ENCODE measurements at places on chromosomes 1 and 21.
A peak's percentile ranks its signal among the peaks of the same experiment; 100 is the strongest.

DNA sequence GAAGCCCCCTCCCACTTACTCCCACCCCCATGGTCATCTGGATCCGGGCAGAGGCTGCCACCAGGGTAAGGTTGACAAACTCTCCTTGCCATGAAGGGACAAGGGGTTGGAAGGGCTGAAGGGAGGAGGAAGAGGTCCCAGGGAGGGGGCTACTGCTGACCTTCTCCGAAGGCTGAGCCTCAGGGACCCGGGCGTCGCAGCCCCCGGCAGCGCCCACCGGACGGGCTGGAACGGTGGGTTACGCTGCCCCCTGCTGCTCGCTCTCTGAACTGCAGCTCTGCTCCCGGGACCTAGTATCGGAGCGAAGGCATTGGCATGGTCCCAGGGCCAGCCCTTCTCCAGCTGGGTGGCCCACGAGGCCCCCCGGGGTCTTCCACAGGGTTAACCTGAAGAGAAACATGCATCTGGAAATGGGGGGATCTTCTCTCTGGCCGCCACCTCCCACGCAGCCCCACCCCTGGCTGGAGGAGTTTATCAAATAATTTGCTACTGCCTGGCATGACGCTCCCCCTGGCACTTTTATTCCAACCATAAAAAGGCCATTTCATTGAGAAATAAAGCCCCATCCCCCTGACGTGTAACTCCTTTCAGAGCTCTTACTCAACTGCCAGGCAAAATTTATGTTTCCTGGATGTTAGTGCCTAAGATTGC is 70.4 kb upstream of the TARDBP start:
- H3K27me3 ChIP-seq, result peaks cover 3% of the 10 kb centered on the region
- peaks cover 33% of the 10 kb centered on the region for H3K4me1 ChIP-seq
- no peaks in the 10 kb centered on the region for H3K36me3 ChIP-seq
- DNase-seq, result no peak

GRCh38 chr1:160807247-160807646 is 11.3 kb downstream of the LY9 start:
- no peaks in the 10 kb centered on the region for H3K4me1 ChIP-seq
- DNase-seq, result no peak
- H3K27me3 ChIP-seq, result no peaks in the 10 kb centered on the region
- H3K27ac ChIP-seq, result no peak overlapping the region
- H3K36me3 ChIP-seq, result peaks cover 2% of the 10 kb centered on the region
- H3K4me3 ChIP-seq, result no peak overlapping the region

GRCh38 chr1:50529510-50529909 is 106.3 kb upstream of the DMRTA2 start:
- no peaks in the 10 kb centered on the region for H3K4me1 ChIP-seq
- DNase-seq, result no peak
- peaks cover 75% of the 10 kb centered on the region for H3K36me3 ChIP-seq
- H3K27me3 ChIP-seq, result no peaks in the 10 kb centered on the region
- no peak overlapping the region for H3K27ac ChIP-seq

DNA sequence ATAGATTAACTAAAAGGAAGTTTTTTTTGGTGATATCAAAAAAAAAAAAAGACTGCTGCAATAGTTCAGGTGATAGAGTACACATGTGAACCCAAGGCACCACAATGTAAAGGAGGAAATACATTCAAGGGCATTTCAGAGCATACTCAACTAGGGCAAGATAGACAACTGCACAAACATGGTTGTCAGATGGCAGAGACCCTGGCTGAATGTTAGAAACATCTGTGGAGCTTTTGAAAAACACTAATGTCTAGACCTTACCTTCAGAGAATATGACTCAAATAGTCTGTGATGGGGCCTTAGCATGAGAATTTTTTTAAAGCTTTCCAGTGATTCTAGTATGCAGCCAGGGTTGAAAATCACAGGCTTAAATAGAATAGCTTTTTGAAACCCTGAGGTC is 173.6 kb downstream of the VAV3 start:
- H3K27ac ChIP-seq, result no peak overlapping the region
- no peak overlapping the region for H3K4me3 ChIP-seq
- no peaks in the 10 kb centered on the region for H3K27me3 ChIP-seq
- DNase-seq, result no peak

DNA sequence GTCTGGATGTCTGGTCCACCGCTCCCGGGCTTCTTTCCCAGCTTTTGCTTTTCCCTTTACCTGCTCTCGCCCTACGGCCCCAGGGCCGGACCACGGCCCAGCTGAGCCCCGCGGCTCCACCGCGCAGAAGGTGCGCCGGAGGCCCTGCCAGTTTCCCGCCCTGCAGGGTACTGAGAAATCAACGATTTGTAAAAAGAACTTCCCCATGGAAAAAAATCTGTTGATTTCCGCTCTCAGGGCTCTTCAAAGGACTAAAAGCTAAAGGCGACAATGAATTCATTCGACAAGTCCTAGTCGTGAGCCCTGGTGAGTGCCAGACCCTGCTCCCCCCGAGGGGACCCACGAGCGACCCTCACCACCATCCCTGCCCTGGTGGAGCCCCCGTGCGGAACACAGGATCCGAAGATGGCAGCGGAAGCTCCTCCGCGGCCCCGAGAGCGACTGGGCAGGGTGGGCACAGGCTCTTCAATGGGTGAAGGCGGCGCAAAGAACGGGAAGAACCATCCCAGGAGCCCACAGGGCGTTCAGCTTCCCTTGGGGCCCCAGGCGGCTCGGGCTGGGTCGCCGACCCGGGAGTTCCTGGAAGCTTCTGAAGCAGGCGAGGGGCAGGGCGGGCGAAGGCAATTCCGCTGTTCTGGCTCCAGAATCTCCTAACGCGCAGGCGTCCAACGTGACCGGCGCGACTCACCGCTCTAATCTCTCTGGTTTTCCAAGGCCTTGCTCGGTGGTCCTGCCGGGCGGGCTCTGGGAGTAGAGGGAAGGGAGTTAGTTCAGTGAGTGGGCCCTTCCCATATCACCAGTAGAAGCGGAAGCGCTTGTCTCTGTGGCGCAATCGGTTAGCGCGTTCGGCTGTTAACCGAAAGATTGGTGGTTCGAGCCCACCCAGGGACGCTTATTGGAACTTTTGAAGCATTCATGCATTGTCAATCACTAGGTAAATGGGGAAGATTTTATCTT is 6.6 kb upstream of the RNU1-2 start:
- H3K27ac ChIP-seq, result peak overlapping the region; percentile 91
- H3K27me3 ChIP-seq, result no peaks in the 10 kb centered on the region
- DNase-seq, result peak; percentile 90
- no peaks in the 10 kb centered on the region for H3K36me3 ChIP-seq
- H3K4me1 ChIP-seq, result peaks cover 24% of the 10 kb centered on the region

- H3K27ac ChIP-seq, result no peak overlapping the region
- H3K4me3 ChIP-seq, result no peak overlapping the region
- no peaks in the 10 kb centered on the region for H3K27me3 ChIP-seq
- H3K36me3 ChIP-seq, result no peaks in the 10 kb centered on the region
- no peaks in the 10 kb centered on the region for H3K4me1 ChIP-seq
- no peak for DNase-seq
These were observed 63.9 kb upstream of the HSD17B7 start for GRCh38 chr1:162726555-162726954.

DNA sequence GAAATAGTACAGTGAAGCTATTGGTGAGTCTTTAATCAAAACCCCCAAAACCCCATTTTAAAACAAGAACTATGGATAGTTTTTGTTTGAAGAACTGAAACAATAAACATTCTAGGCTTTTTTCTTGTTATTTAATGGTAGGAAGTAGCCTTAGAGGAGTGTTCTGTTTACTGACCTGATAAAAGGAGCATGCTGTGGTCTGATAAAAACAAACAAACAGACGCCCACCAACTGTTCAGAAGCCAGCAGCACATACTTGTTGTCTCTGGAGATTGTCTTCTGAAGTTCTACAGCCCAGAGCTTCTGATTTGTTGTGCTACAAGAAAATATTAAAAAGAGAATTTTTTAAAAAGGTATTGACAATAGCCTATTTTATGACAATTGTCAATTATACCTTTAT is 54.1 kb upstream of the CFAP298 start:
- H3K4me1 ChIP-seq, result no peaks in the 10 kb centered on the region
- no peak overlapping the region for H3K27ac ChIP-seq
- no peak for DNase-seq
- no peak overlapping the region for H3K4me3 ChIP-seq
- no peaks in the 10 kb centered on the region for H3K27me3 ChIP-seq
- peaks cover 50% of the 10 kb centered on the region for H3K36me3 ChIP-seq

- DNase-seq, result no peak
- no peak overlapping the region for H3K27ac ChIP-seq
- H3K27me3 ChIP-seq, result no peaks in the 10 kb centered on the region
- no peak overlapping the region for H3K4me3 ChIP-seq
These were observed 93.0 kb upstream of the SLC44A3 start for GRCh38 chr1:94726981-94727685.

- H3K4me1 ChIP-seq, result peaks cover 9% of the 10 kb centered on the region
- no peak overlapping the region for H3K4me3 ChIP-seq
- peaks cover 6% of the 10 kb centered on the region for H3K36me3 ChIP-seq
- DNase-seq, result no peak
- no peaks in the 10 kb centered on the region for H3K27me3 ChIP-seq
These were observed 32.4 kb upstream of the SLC16A1 start for GRCh38 chr1:112988367-112988766.

- H3K36me3 ChIP-seq, result no peaks in the 10 kb centered on the region
- no peak overlapping the region for H3K27ac ChIP-seq
- H3K4me1 ChIP-seq, result no peaks in the 10 kb centered on the region
- DNase-seq, result peak; percentile 56
- H3K27me3 ChIP-seq, result no peaks in the 10 kb centered on the region
These were observed 281.1 kb downstream of the PTPRU start for GRCh38 chr1:29517251-29518086.

DNA sequence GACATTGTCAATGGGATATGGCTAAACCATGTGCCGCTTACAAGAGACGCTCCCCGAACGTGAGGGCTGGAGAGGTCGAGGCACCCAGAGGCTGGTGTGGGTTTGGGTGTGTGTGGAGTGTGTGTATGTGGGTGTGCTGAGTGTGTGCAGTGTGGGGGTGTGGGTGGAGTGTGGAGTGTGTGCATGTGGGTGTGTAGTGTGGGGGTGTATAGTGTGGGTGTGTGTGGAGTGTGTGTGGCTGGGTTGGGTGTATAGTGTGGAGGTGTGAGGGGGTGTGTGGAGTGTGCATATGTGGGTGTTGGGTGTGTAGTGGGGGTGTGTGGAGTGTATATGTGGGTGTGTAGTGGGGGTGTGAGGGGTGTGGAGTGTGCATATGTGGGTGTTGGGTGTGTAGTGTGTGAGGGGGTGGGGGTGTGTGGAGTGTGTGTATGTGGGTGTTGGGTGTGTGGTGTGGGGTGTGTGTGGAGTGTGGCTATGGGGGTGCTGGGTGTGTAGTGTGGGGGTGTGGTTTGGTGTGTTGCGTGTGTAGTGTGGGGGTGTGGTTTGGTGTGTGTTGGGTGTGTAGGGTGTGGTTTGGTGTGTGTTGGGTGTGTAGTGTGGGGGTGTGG is 42.2 kb downstream of the SLC19A1 start:
- H3K36me3 ChIP-seq, result peaks cover 24% of the 10 kb centered on the region
- peak; percentile 36 for DNase-seq
- no peak overlapping the region for H3K27ac ChIP-seq
- H3K4me1 ChIP-seq, result no peaks in the 10 kb centered on the region
- H3K27me3 ChIP-seq, result no peaks in the 10 kb centered on the region

GRCh38 chr21:38968887-38969543 is 163.3 kb downstream of the ETS2 start:
- H3K4me1 ChIP-seq, result no peaks in the 10 kb centered on the region
- no peak for DNase-seq
- no peak overlapping the region for H3K4me3 ChIP-seq
- no peak overlapping the region for H3K27ac ChIP-seq

DNA sequence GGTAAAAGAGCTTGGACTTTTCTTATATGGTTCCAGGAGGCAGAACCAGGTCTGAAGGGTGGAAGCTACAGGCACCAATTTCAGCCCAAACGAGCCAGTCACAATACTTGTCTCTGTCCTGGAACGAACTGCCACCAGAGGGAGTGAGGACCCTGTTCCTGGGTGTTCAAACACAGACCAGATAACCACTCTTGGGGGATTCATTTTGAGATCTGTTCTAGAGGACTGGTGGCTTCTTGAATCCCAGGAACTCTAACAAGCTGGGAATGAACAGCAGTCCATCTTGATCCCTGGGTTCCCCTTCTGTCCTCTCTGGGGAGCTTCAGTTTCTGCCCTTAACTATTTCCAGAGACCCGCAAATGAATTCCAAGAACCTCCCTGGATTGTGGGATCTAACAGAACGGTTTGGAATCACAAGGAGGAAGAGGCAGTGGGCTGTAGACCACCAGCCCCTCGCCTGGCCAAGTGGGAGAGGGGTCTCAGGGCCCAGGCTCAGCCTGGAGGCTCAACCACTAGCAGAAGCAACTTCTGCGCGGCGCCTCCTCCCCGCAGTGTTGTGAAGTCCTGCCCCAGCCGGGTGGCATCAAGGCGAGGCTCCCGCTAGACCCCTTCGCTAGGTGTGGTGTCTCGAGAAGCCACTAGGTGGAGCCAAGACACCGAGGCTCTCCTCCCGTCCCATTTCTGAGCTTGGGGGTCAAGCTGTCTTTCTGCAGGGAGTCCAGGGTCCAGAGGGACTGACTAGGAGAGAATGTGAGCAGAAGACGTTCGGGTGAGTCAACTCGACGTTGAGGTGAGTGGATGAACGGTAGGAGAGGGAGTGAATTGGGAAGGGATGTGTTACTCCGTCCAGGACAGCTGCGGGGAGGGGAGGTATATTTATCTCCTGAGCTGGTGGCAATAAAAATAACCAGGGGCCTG is 12.1 kb upstream of the NES start:
- no peak overlapping the region for H3K27ac ChIP-seq
- no peak overlapping the region for H3K4me3 ChIP-seq
- peaks cover 74% of the 10 kb centered on the region for H3K27me3 ChIP-seq
- no peaks in the 10 kb centered on the region for H3K36me3 ChIP-seq
- H3K4me1 ChIP-seq, result peaks cover 43% of the 10 kb centered on the region

DNA sequence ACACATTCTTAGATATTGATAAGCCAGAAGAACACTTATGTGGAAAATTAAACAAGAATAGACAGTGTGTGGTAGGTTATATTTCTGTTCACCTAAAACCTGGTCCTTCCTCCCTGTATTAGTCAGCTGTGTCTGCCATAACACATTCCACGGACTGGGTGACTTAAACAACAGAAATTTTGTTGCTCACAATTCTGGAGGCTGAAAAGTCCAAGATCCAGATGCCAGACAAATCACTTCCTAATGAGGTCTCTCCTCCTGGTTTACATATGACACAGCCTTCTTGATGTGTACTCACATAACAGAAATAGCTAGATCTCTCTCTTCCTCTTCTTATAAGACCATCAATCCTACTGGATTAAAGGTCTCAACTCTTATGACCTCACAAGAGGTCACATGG is 25.7 kb downstream of the JMJD4 start:
- no peaks in the 10 kb centered on the region for H3K27me3 ChIP-seq
- no peak overlapping the region for H3K4me3 ChIP-seq
- H3K27ac ChIP-seq, result no peak overlapping the region
